Fibroblast of skin of scalp (primary cell): ENCODE measurements at places on chromosomes 7 and 10.

DNA sequence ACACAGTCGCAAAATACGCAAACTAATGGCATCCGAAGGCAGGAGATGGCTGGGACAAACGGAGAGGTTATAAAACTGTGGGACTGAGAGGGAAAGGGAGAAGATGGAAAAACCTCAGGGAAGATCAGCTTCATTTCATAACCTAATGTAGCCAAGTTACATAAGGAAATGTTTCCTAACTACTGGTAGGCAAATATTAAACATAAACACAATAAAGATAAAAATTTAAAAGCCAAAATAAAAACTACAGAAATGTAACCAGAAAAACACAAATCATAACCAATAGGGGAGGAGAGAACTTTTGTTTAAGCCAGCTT is 13.1 kb upstream of the MNX1 start:
- no peak for DNase-seq

DNA sequence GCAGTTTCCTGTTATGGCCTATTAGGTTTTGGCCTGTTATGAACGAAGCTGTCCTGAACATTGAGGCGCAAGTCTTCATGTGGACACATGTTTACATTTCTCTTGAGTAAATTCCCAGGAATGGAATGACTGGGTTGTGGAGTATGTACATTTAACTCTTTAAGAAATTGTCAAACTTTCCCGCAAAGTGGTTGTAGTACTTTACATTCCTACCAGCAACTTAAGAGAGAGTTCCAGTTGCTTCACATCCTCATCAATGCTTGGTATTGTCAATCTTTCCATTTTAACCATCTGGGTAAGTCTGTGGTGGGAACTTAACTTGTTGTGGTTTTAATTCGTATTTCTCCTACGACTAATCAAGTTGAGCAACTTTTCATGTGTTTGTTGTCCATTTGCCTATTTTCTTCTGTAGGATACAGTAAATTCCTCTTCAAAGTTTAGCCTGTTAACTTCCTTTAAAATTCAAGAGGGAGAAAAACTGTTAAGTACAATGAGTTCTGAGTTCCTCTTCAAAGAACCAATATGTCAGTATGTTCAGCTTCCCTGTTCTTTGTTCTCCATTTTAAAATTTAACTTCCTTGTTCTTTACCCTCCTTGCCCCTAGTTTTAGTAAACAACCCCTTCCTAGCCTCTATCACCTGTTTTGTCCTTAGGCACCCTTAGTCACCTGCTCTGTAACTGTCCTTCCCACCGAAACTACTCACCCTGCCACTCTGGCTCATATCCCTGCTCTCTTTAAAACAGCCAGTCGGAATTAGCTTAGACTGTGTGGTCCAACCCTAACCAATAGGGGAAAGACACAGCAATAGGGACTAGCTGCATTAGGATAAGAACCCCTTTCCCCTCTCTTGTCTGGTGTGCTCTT is 74.0 kb downstream of the FAM241B start:
- DNase-seq, result peak; percentile 96

DNA sequence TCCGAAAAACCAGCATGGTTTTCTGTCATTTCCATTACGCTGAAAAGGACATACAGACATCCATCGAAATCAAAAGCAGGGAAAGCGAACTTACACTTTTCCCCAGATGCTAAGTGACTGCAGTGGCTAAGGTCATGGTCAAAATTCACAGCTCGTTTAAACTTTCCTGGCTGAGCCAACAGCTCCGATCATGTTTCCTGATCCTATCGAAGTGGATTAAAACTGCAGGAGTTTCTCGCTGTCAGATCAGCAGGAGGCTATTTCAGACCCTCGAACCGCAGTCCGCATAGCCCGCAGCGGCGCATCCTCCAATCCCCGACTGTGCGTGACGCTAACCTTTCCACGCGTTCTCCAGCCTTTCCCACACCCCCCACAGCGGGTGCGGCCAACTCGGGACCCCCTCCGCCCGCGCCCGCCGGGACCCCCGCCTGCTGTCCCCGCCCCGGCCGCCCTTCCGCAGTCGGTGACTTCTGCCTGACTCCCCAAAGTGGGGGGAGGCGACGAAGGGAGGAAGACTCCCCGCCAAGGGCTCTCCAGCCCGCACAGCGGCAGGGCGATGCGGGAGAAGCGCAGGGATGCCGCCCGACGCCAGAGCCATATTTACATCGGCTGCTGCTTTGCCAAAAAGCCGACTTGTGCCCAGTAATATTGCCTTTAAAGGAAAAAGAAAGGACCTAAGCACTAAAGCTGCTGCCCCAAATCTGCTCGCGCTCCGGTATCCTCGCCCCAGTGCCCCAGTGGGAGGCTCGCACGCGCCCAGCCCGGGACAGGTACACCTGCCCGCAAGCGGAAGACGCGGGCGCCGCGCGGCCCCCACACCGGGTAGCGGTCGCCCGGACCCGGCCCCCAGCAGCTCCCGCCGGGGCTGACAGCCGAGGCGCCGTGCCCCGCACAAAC is 1.2 kb downstream of the PIP4K2A start:
- peak; percentile 27 for DNase-seq

GRCh38 chr7:155869784-155870076 is 57.5 kb upstream of the SHH start:
- no peak for DNase-seq

DNA sequence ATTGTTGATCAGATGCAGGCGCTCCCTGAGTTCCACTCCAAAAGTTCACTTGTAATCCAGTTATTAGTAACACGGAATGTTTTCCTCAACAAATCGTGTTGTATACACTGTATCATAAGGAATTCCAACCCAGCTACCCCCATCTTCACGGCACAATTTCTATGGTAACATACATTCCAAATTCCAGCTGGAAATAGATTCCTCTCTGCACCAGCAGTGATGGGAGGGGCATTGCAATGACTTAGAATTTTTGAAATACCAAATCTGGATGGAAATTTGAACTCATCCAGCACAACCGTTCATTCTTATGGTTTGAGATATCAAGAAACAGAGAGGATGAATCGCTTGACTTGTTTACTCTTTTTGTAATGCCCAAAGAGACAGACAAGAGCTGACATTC is 38.9 kb upstream of the RHEB start:
- DNase-seq, result peak; percentile 94

DNA sequence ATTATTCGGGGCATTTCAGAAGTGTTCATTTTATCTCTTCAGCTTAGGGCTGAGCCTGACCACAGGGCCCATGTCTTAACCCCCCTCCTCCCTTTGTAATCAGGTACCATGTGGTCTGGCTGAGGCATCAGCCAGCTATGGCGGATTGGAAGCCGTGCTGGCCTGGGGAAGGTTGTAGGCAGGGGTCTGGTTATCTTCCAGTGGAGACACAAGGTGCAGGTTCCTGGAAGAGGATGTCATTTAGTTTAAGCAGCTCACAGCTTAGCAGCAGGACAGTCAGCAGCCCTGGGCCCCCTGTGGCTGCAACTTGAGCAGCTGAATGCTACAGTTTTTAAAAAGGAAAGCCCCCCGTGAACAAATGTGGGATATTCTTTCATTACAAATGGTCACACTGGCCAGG is 22.1 kb downstream of the BAG3 start:
- no peak for DNase-seq

- DNase-seq, result no peak
These were observed 96.4 kb downstream of the CTNNA3 start for GRCh38 chr10:67599597-67599996.

GRCh38 chr7:118040562-118040961 is 143.4 kb upstream of the LSM8 start:
- DNase-seq, result no peak

DNA sequence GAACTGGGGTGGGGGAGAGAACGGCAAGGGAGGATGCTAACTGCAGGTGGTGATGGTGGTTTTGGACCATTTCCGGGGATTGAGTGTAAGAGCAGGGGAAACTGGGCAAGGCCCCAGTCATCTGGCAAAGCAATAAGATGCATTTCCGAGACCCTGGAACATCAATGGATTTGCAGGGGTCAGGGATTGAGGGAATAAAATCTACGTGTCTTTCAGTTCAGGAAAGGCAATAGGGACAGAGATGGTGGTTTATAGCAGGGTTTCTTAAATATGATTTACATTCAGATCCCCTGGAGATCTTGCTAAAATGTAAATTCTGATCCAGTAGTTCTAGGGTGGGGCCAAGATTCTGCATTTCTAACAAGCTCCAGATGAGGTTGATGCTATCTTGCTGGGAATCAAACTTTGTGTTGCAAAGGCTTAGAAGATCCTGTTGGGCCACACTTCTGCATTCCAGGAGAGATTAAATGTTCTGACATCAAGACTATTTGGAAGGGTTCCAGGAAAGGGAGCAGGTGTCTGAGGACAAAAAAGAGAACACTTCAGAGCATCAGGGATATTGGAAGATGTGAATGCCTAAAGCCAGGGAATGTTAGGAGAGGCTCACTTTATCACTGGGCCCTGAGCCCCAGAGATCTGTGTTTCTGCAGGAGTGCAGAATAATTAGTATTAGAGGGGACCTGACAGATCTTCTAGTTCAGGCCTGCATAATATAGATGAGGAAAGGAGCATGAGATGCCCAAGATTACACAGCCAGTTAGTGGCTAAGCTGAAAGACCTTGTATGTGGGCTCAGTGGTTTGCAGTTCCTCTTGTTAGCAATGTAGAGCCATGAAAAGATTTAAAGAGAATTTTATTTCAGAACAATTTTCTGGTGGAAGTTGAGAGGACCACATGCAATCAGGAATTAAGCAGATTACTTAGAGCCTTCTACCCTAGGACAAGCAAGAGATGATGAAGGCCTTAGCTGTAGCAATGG is 32.4 kb downstream of the BLNK start:
- no peak for DNase-seq

- no peak for DNase-seq
These were observed 66.9 kb downstream of the STK17A start for GRCh38 chr7:43649755-43650274.

DNA sequence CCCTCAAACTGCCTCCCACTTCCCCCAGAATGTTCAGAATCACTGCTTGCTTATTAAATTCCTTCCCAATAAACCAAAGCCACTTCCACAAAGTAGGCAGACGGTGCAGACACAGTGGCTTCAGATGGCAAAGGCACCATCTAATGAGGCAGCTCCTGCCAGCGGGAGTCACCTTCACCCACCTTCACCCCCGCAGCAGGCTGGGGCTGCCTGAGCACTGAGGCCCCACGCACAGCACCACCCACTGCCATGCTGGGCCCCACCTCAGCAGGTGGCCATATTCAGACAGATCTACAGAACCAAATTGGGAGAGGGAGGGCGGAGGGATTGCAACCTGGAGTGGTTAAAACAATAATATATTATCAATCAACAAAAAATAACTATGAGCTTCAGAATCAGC is 118.5 kb downstream of the GRID1 start:
- no peak for DNase-seq

DNA sequence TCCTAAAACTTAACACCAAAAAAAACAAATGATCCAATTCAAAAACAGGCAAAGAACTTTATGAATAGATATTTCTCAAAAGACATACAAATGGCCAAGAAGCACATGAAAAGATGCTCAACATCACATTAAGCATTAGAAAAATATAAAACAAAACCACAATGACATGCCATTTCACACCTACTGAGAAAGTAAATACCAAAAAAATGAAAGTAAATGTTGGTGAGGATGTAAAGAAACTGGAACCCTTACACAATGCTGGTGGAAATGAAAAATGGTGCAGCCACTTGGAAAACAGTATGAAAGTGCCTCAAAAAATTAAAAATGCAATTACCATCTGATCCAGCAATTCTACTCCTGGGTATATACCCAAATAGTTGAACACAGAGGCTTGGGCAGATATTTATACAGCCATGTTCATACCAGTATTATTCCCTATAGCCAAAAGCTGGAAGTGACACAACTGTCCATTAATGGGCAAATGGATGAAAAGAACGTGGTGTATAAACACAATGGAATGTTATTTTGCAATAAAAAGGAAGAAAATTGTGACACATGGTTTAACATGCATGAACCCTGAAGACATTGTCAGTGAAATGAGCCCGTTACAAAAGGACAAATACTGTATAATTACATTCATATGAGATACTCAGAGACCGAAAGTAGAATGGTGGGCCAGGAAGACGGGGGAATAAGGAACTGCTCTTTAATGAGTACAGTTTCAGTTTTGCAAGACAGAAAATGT is 89.0 kb downstream of the JMJD1C start:
- DNase-seq, result peak; percentile 92

DNA sequence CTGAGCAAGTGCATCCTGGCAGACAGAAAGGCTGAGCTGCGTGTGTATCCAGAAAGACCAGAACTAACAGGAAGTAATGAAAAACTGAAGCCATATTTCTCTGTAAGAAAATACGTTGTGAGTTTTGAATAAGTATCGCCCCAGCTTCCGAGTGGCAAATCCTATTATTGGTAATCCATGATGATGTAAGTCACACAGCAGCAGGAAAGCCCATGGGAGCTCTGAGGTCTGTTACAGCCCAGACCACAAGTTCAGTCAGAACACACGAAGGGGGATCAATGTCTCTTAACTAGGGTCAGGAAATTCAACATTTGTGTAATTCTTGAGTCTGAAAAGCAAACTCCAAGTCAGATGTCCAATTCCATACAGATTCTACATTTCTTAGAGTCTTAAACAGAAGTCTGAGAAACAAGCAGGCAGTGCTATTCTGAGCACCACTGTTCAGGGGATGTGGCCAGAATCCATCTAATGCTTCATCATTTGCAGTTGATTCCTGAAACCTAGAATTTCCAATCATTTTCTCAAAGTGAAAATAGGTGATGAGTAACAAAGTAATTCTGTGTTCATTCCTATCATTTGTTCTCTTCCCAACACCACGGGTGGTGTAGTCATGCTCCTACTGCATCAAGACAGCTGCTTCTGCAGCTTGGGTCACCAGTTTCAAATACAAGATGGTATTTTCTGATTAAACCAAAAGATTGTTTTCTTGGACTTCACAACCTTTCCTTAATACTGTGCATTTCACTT is at the start of gene LRIT2:
Gene LRIT2 (minus strand): TSS at position 118 of the 747 bp plus-strand sequence. CDS start 24 bp downstream, at position 94.
- no peak for DNase-seq

DNA sequence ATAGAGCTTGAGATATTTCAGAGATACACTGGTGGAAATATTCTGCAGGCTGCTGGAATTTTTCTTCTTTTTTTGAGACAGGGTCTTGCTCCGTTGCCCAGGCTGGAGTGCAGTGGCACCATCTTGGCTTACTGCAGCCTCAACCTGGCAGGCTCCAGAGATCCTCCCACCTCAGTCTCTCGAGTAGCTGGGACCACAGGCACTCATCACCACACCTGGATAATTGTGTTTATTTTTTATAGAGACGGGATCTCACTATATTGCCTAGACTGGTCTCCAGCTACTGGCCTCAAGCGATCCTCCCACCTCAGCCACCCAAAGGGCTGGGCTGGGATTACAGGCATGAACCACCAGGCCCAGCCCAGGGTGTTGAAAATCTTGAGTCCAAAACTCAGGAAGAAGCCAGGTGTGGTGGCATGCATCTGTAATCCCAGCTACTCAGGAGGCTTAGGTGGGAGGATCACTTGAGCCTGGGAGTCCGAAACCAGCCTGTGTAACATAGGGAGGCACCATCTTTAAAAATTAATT is 55.7 kb upstream of the FOXK1 start:
- DNase-seq, result no peak

- DNase-seq, result no peak
These were observed 38.0 kb upstream of the PIP4K2A start for GRCh38 chr10:22752272-22752889.

GRCh38 chr7:94087664-94088352 is 83.7 kb upstream of the BET1 start:
- peak; percentile 75 for DNase-seq

GRCh38 chr7:67554986-67555385 is 558.4 kb downstream of the TYW1 start:
- DNase-seq, result no peak
